HAP-1 (cell line): ENCODE measurements at places on chromosomes 2 and 18.
A peak's percentile ranks its signal among the peaks of the same experiment; 100 is the strongest.

GRCh38 chr2:12014088-12014960 lies 267.9 kb downstream of the LPIN1 start:
- DNase-seq = no peak

DNA sequence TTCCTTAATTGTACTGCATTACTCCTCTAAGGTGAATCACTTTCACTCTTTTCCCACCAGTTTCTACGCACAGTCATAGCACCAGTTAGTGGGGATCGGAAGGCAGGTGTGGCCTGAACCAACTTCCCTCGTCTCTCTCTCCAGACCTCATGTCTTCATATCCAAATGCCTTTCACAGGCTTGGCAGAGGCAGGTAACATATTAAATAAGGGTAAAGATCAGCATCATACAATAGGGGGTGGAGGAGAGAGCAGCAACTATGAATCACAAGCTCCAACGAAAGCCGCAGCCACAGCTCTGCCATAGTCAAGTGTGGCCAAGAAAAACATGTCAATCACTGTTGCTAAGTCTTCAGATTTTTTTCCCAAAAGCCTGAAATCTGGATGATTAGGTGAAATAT lies 40.3 kb downstream of the AP1S3 start:
- no peak for DNase-seq

DNA sequence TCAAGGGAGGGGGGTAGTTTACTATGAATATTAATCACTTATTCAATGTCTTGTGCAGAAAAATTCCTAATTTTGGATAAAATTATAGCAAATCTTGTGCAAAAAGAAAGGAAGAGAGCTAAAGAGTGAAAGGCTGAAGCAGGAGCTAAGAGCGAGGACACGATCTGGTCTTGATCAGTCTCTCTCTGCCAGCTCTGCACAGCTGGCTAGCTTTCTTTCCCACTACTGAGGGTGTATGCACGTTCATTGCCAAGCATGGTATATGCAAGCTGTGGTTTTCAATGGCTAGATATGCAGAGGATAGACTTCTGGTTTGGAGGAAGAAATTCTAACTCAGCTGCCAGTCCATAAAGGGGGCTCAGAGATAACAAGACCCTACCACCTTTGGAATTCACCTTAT lies 297.3 kb downstream of the CYRIA start:
- DNase-seq = no peak

GRCh38 chr18:42509750-42510415 lies 554.8 kb downstream of the PIK3C3 start:
- no peak for DNase-seq

- DNase-seq = no peak
These were observed 1.6 kb downstream of the KCNJ3 start for GRCh38 chr2:154700136-154700535.

GRCh38 chr2:238024986-238025385 lies 35.8 kb upstream of the SCLY start:
- no peak for DNase-seq

- DNase-seq = no peak
These were observed 13.6 kb downstream of the GORASP2 start for GRCh38 chr2:170942615-170943014.

DNA sequence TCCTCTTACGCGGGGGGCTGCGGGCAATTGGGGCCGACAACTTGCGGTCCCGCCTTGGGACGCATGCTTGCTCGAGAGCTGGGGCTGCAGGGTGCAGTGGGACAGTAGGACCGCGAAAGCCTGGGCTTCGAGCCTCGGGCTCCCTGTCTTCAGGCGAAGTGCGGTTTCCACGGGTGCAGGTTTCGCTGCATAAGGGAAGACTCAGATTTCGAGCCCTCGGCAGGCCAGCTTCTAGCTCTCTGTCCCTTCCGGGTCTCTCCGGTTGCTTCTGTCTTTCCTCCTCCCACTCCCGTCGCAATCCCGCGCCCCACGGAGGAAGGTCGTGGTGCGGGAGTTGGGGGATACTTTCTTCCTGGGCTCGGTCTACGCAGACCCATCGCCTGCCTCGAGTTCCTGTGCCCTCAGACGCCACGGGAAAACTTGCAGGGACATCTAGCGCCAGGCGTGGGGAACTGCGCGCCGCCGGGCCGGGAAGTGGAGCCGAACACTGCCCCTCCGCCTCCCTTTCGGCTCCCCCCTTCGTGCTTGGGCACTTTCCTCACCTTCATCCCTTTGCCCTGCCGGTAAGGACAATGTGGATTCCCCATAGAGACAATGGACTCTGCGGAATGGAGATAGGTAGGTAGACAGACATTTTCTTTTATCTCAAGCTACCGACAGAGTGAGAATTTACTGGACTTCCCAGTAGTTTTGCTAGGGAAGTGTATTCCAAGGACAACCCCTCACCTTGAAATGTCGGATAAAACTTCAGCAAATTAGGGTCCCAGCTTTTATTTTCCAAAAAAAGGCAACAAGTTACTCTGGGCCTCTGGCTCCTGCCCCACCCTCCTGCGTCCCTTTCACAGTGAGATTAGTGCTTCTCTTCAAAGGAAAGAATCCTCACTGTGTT lies 4.2 kb upstream of the HOXD13 start:
- DNase-seq = peak; percentile 80

DNA sequence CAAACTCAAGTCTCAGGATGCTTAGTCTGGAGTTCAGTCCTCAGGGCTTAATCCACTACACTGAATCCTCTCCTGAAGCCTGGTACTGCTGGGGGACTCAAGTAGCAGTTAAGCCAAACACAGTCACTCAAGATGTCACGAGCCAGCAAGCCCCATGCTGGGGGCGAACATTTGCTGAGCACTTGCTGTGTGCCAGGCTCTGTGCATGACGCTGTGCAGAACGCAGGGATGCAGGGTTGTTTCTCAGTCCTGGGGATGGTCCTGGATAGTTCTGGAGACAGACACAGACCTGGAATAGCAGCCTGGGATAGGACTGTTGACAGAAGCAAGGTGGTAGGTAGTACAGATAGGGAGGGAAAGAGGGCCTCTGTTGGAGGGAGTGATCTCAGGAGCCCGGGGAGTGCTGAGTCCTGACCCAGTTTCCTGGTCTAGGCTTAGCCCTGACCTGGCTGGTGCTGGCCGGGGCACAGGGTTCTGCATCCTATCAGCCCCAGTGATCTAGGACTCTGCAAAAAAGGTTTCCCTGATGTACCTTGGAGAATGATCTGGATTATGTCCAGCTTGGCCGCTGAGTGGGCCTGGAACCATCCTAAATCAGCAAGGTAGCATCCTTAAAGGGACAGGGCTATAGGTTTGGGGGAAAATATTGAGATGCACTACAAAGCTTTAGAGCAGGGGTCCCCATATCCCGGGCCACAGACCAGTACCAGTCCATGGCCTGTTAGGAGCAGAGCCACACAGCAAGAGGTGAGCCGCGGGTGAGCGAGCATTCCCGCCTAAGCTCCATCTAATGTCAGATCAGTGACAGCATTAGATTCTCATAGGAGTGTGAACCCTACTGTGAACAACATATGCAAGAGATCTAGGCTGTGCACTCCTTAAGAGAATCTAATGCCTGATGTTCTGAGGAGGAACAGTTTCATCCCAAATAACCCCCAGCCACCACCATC lies 54.7 kb upstream of the OTOF start:
- DNase-seq = no peak

- DNase-seq = no peak
These were observed 34.0 kb downstream of the DOCK10 start for GRCh38 chr2:225008179-225008856.

DNA sequence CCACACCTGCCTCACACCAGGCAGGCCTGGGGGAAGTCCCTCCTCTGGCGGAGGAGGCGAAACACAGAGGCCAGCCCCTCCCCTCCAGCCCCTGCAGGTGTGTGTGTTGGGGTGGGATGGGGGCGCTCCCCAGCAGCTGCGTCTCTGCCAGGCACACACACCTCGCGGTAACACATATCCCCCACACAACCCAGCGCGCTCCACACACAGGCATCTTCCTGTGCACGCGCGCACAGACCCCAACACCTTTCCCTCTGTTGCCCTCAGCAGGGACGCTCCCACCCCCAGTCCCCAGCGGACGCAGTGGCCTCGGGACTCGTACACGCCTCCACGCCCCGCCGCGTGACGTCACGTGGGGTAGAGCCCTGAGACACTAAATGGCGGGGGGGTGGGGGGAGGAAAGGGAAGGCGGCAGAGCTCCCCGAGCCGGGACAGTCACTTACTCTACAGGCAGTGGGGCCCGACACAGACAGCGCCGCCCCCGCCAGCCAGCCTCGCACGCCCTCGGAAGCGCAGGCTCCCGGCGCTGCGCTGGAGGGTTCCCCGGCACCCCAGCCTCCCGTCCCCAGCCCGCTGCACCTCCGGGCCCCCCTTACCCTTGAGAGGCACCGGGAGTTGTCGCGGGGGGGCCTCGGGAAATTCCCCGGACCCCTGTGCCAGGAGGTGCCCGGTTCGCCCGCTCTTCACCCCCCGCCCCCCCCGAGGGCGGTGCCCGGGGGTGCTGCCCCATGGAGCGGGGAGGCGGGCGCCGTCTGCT lies at the start of gene WNT10A:
TSS of gene WNT10A (plus strand) at position 751 of the 757 bp plus-strand sequence. CDS start 144 bp downstream, outside the sequence.
- DNase-seq = no peak

GRCh38 chr2:30691091-30691947 lies 115.9 kb downstream of the CAPN13 start:
- no peak for DNase-seq

DNA sequence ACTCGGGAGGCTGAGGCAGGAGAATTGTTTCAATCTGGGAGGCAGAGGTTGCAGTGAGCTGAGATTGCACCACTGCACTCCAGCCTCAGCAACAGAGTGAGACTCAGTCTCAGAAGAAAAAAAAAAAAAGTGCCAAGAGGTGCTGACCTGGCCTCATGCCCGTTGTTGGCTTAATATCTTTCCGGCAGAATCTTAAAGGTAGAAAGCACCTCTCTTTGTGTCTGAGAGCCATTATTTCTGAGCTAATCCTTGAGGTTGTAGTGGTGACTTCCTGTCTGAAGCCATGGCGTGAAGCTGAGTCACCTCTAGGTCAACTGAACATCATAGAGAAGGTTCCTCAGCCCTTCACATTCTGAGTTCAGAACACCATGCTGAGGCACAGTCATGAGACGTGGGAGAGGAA lies 60.4 kb downstream of the WDSUB1 start:
- DNase-seq = no peak

GRCh38 chr2:127153691-127154158 lies 46.8 kb upstream of the BIN1 start:
- DNase-seq = no peak

- no peak for DNase-seq
These were observed 14.5 kb downstream of the NAB1 start for GRCh38 chr2:190663348-190663747.

- DNase-seq = peak; percentile 55
These were observed 404.7 kb upstream of the CDH2 start for GRCh38 chr18:28581521-28582071.

GRCh38 chr2:205531072-205531471 lies 151.2 kb upstream of the NRP2 start:
- no peak for DNase-seq

DNA sequence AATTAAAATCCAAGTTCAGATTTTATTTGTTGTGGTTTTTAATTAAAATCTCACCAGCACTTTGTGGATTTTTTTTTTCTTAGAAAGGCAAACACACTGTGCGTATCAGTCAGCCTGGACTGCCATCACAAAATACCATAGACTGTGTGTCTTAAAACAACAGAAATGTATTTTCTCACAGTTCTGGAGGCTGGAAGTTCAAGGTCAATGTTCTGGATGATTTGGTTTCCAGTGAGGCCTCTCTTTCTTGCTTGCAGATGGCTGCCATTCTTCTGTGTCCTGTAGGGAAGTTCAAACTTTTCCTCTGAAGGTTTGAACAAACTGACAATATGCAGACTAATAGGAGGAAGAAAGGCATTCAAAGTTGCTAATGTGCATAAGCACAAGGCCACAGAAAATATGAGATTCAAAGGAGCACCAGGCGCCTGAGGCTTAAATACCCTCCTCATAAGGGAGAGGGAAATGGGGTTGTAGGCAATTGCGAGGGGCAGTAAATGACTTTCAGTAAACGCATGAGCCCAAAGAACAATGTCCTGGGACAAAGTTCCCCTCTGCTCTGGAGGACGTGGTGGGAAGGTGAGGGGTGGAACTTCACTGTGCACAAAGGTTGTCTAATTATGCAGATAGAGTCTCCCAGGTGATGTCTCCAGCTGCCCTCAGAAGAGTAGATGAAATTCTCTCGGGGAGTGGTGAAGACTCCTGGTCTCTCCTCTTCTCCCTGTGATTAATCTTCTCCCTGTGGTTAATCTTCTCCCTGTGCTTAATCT lies 26.5 kb upstream of the KCNF1 start:
- no peak for DNase-seq

- no peak for DNase-seq
These were observed 167.4 kb downstream of the NCK2 start for GRCh38 chr2:105912081-105912480.

DNA sequence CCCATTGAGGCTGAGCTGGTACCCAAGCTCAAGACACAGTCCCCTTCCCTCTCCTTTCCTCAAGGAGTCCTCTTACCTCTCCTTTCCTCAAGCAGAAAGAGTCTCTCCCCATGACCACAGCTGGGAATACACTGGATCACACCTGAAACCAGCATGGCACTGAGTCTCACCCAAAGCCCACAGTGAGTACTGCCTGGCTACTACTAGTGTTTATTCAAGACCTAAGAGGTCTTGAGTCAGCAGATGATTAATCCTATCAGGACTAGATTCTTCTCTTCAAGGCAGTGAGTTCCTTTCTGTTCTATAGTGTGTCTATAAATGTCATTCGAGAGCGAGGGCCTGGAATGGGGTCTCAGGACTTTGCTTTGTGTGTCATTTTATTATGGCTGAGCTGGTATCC lies 111.4 kb downstream of the METTL4 start:
- no peak for DNase-seq

DNA sequence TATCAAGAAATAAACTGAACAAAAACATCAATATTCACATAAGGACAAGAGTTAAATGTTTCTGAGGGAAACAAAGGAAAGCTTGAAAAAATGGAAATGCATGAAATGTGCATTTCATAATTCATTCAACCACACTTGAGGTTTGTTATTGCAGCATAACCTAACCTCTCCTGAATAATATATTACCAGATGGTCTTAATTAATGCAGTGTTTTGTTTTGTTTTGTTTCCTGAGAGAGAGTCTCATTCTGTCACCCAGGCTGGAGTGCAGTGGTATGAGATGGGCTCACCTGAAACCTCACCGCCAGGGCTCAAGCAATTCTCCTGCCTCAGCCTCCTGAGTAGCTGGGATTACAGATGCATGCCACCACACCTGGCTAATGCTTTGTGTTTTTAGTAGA lies 139.9 kb upstream of the PIEZO2 start:
- DNase-seq = no peak

- no peak for DNase-seq
These were observed 24.7 kb upstream of the AGAP1 start for GRCh38 chr2:235468978-235469655.

GRCh38 chr2:172842511-172843265 lies 107.0 kb downstream of the RAPGEF4 start:
- no peak for DNase-seq

- DNase-seq = no peak
These were observed 495.7 kb upstream of the SMIM21 start for GRCh38 chr18:75923169-75923568.

DNA sequence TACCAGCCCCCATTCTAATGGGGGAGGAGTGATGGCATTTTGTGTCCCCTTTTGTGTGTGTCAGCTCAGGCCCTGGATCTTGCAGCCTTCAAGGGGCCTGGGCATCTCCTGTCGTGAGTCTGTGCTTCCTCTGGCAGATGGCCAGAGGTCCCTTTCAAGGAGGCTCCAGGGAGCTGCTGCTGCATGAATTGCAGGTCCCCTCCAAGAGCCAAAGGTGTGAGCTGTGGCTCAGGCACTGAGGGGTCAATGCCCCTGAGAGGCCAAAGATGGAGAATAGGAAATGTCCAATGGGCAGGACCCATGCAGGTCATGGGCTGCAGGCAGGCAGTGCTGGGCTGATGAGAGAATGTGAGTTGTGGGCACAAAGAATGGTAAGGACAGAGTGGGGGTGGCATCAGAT lies 10.4 kb downstream of the MAB21L4 start:
- no peak for DNase-seq

GRCh38 chr2:20197192-20197591 lies 27.7 kb downstream of the SDC1 start:
- DNase-seq = no peak
